ENCODE measurements at places on chromosomes 16 and 17.

DNA sequence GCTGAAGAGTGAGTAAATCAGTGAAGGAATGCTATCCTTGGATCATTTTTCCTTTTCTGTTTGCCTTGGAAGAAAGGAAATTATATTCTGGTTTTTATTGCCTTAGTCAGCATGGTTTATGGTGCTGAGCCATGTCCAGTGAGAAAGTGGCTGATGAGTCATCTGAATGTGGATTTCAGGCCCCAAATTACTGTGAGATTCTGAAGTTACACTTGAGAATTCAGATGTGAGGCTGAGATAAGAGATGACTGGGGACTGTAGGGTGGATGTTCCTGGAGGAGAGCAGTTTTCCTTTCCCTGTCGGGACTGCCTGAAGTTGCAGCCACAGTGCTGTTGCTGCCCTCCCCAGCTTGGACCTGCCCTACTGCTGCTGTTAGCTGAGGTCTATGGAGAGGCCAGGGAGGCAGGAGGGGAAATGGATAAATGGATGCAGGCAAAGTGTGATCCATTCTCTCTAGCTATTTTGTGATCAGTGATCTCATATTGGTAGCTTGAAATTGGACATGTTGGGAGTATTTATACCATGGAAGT lies 4.2 kb upstream of the MAP3K14 start:
- DNase-seq = no peak

- DNase-seq = no peak
These were observed 118.9 kb downstream of the AATF start for GRCh38 chr17:37067555-37068111.

DNA sequence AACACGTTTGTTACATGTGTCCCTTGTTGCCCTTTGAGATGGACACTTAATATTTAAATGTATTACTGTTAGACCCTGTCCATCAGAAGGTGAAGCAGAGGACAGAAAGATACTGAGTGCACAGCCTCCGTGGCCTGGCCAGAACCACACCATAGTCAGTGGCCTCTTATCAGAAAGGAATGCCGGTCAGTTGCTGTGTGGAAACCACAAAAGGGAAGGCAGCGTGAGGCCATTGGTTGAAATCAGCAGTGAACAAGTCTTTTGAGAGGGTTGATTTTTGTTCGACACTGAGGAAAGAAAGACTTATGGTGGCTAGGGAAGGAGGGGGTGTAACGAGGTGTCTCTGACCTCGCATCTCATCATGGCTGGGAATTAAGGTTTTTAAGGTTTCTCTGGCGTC lies 85.4 kb upstream of the CLEC18A start:
- no peak for DNase-seq

GRCh38 chr17:76955191-76955590 lies 87.0 kb downstream of the MGAT5B start:
- no peak for DNase-seq

DNA sequence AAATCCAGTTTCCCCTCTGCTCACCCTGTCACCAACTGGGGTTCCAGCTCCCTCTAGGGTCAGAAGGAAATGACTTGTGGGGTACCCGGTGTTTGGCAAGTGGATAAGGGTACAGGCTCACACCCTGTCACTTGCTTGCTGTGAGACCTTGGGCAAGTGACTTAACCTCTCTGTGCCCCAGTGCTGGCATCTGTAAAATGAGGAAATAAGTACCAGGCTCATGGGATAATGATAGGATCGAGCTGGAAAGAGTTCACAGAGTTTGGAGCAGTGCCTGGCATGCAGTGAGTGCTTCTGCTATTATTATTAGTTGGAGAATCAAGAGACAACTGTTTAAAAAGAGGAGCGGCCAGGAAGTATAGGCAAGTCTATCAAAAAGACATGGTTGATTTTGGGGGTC lies 53.7 kb upstream of the DLX4 start:
- DNase-seq = no peak

DNA sequence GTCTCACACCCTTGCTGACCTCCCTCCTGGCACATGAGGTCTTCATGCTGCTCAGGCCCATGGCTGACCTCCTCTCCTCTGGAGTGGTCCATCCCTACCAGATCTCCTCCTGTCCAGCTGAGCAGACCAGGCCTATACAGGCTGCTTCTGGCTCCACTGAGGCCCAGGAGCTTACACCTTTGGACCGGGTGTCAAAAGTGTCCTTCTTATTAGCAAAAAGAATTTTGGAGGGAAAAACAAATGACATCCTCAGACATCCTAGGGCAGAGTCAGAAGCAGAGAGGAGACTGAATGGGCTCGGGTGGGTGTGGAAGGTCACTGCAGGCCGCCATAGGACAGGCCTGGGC lies 38.1 kb downstream of the WSB1 start:
- no peak for DNase-seq

- DNase-seq = no peak
These were observed 332.7 kb upstream of the HSBP1 start for GRCh38 chr16:83475108-83475507.

GRCh38 chr16:81137754-81138153 lies 41.6 kb upstream of the GCSH start:
- no peak for DNase-seq

DNA sequence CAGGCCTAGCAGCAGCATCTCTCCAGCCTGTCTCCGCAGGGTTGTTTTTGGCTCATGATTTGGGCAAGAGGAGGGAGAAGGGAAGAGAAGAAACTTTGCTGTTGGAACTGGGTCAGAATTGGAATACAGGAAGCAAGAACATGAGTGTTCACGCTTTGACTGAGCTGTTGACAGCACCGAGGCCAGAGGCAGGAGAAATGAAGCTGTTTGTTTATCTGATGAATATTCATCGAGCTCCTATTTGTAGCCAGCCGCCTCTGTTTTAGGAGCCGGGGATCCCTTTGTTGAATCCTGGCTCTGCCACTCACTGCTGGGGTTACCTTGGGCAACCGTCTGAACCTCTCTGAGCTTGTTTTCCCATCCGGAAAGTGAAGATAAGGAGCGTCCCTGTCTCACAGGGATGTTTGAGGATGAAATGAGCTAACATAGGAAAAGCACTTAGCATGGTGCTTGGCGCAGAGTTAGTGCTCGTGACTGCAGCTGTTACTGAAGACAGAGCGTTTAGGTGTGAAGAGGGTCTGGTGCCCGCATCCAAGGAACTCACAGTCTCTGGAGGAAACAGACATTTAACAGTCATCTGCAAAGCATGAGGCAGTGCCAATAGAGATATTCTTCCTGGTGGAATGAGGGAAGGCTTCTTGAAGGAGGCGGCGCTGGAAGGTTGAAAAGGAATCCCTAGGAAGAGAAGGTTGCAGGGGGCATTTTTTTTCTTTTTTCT lies 29.2 kb downstream of the RAP1GAP2 start:
- no peak for DNase-seq

GRCh38 chr17:17413215-17413792 lies 63.5 kb upstream of the MED9 start:
- no peak for DNase-seq

GRCh38 chr17:79438058-79438457 lies 172.8 kb downstream of the RBFOX3 start:
- DNase-seq = no peak

DNA sequence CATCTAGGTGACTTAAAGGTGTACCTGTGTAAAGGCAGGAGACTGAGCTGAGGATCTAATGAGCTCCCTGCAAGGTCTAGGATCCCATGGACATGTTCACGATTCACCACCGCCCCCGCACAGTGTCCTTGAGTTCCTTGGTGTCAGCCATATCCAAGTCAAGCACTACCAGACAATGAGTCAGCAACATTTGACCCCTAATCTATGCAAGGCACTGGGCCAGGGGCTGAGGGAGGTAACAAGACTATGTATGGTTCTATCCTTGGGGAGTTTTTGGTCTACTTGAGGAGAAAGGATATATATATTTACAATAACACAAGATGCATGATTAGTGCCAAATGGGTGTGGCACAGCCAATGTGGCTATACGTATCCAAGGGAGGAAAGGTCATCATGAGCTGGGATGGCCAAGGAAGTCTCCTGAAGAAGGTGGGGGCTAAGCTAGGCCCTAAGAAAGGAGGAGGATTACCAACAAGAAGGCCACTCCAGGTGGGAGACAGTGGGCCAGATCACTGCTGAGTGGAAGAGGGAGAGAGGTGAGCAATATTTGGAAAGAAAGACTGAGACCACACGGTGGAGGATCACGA lies 35.0 kb downstream of the ITGB3 start:
- DNase-seq = no peak

All from hippocampal formation (tissue), 2 donors.